ENCODE measurements at places on chromosomes 1 and 21.

- DNase-seq, result no peak
Measured at GRCh38 chr1:183375381-183375780, 42.8 kb downstream of the NMNAT2 start.

GRCh38 chr1:166379447-166379846 is 212.6 kb upstream of the FAM78B start:
- DNase-seq, result peak; percentile 19

DNA sequence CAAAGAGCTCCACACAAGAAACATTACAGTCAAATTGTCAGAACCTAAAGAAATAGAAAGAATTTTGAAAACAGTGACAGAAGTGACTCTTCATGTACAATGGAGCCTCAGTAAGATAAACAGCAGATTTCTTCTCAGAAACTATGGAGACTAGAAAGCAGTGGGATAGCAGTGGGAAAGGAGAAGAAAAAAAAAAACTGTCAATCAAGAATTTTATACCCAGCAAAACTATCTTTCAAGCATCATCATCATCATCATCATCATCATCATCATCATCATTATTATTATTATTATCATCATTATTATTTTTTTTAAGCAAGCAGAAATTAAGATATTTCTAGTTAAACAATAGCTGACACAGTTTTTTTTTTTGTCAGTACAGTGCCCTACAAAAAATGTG is 24.2 kb downstream of the CEP170 start:
- DNase-seq, result no peak

DNA sequence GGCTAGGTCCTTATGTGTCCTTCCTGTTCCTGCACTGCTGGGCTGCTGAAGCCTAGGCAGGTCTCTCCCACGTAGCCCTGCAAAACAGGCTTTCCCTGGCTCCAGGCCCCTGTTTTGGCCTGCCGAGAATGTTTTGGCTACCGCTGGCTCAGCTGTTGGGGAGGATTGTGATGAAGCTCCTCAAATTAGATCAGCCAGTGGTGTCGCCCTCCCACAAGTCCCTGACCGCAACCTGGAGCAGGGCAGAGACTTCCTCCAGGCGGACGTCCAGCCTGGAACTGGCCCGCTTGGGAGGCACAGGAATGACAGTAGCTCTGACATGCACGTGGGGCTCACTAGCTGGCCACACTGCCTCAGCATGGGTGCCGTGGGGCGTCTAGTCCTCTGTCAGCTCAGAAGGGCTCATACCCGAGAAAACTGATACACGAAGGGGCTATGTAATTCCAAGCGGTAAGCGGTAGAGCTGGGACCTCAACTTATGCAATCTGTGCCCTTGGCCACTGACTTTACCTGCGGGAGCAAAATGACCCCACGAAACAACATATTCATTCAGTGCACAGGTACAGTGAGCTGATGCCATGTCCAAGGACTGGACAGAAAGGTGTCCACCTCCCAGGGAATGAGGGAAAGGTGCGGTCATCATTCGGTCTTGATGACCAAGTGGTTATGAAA is 26.6 kb downstream of the DHRS3 start:
- DNase-seq, result no peak

DNA sequence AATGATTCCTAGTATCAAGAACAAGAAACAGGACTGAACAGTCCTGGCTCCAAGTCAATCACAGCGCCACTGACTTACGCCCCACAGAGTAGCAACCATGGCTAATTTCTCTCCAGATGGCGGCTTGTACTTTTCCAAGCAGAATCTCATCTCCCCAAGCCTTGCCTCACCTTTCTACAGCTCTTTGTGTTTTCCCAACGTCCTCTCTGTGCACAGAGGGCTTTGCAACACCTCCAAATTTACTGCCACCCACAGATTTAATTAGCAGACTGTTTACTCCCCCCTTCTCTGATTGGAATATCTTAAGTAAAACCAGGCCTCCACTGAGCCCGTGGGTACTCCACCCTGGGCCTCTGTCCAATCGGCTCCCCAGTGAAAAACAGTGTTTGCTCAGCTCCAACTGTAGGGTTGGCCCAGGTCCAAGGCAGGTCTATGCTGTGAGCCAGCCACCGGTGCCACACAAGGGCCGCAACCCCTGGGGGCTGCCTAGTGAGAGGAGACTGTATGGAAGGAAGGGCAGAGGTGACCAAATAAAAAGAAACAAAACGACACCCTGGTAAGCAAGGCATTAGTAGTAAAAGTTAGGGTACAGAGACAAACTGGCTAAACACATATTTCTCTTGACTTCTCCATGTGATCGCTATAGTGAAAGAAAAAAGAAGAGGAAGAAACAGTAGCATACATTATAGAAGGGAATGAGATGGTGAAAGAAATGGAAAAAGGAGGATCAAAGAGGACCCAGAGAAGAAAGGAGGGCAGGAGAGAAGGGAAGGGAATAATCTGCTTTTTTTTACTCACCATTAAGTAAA is 128.4 kb upstream of the SOD1 start:
- no peak for DNase-seq

DNA sequence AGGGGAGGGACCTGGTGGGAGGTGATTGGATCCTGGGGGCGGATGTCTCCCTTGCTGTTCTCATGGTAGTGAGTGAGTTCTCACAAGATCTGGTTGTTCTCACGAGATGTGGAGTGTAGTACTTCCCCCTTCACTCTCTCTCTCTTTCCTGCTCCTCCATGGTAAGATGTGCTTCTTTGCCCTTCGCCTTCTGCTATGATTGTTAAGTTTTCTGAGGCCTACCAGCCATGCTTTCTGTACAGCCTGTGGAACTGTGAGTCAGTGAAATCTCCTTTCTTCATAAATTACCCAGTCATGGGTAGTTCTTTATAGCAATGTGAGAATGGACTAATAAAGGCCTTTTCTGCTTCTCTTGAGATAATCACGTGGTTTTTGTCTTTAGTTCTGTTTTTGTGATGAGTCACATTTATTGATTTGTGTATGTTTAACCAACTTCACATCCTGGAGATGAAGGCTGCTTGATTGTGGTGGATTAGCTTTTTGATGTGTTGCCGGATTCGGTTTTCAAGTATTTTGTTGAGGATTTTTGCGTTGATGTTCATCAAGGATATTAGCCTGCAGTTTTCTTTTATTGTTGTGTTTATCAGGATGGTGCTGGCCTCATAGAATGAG is 45.5 kb downstream of the RABGAP1L start:
- DNase-seq, result no peak

DNA sequence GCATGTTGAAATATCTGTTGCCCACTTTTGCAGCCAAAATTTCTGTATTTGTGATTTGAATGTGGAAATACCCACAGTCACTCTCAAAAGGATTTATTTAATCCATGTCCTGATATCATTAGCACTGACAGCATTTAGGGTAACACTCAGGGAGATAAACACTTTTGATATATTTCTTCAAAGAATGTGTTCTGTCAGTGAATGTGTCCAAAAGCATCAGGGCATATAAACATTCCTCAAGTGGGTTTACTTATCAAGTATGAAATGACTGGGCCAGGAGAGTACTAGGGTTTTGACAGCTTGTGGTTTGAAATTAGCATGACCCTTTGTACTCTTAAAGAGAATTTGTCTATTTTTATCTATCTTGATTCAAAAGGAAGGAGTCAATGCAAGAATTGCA is 1302.1 kb upstream of the ADGRL2 start:
- DNase-seq, result no peak

DNA sequence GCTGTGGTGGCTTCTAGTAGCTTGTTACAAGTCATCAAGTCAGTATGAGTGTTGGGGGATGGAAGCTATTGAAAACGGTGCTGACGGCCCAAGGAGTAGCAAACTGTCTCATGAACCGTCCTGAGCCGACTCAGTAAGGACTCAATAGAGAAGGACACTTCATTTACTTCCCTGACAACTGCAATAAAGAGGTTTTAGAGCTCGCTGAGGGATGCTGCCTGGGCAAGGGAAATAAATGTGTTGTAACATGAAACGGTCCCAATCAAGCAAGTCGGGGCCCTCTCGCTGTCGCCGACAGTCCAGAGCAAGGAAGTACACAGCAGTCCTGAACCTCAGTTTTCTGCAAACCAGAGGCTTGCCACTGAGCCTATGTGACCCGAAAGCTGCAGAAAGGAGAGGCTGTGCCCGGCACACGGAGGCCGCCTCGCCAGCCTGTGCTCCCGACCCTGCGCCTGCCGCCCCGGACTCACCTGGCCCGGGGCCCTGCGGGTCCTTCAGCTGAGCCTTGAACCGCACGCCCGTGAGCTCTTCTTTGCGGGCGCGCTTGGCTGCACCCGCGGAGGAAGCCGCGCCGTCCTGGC is 423 bp downstream of the URB1 start:
- DNase-seq, result no peak

GRCh38 chr1:66495495-66495894 is 38.5 kb upstream of the SGIP1 start:
- no peak for DNase-seq

DNA sequence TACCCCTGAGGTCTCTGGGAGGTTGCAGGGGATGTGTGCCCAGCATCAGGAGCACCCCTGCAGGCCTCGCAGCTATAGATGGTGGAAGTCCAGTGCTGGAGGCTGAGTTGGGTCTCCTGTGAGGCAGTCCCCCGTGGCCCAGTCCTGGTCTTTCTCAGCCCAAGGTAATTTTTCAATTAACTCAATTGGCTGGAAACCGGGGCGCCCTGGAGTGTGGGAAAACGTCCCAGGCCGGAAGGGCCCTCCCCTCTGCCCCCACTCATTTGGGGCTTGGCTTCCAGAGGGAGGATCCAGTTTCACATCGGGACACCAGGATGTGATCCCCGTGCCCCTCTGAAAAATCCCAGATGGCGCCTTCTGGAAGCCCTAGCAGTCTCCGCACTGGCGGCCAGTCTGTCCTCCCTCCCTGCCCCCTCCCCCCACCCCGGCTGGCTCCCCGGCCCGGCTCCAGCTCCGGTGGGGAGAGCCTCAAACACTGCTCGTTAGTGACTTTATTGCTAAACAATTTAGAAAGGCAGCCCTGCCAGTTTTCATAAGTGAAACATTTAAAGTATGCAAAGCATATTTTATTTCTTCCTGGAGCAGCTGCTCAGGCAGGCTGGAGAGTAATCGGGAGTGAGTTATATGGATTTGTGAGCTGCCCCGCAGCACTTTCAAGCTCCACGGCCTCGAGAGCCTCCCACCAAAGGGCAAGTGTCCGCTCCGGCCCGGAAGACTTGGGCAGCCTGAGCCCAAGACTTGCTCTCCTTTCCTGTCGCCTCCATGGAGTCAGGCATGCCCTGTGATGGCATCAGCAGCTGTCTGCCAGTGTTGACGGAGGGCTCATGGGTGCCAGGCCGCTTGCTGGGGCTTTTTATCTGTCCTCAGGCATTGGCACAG is 208.2 kb upstream of the TMEM51 start:
- DNase-seq, result peak; percentile 59

GRCh38 chr1:162710345-162710744 is 78.1 kb downstream of the DDR2 start:
- no peak for DNase-seq

DNA sequence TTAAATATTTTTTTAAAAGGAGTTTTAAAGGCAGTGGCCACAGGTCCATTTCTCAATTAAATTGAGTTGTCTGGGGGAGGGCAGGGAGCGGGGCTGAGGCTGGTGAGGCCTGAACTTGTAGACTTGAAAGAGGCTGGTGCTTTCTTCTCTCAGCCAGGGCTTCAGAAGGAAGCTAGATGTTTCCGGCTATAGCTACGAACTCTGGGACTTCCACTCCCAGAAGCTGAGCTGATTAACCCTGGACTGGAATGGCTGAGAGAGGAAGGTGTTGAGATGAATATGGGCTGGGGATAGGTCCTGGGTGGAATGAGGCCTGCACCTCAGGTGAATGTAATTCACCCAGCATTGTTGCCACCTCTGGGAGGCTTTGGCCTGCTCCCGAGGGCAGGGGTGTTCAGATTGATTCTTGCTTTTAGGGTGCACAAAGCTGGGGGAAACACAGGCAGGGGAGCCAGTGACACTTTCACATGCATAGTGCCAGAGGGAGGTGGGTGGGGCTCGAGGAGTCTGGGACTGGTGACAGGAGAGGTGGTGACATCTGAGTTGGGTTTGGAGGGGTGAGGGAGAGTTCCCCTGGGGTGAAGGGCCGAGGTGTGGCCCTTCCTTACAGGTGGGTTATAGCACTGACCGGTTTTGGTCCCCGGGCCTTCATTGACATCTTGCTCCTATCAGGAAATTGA is 18.2 kb downstream of the LDLRAP1 start:
- DNase-seq, result no peak

GRCh38 chr1:27360159-27361043 is 6.4 kb downstream of the MAP3K6 start:
- no peak for DNase-seq

- DNase-seq, result no peak
Measured at GRCh38 chr21:29208682-29209059, 78.2 kb downstream of the MAP3K7CL start.

DNA sequence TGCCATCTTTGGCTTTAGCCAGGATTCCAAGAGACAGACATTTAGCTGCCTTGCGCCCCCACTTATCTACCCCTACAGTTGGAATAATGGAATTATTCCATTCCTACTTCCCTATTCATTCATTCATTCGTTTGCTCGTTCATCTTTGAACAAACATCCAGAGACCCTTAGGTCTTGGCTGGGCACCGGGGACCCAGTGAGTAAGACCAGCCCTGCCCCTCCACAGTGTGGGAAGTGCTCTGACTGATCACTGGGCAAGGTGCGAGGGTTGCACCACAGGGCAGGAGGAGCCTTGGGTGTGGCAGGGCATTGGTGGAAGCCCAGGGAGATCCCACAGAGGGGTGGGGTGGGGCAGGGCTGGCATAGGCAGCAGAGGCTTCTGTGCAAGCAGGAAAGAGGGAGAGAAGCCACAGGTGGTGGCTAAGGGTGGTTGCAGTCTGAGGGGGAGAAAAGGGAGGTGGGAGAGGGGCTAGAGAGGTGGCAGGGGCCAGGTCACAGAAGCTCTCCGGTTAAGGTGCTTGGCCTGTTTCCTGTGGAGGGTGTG is 35.0 kb upstream of the TMEM61 start:
- DNase-seq, result no peak

DNA sequence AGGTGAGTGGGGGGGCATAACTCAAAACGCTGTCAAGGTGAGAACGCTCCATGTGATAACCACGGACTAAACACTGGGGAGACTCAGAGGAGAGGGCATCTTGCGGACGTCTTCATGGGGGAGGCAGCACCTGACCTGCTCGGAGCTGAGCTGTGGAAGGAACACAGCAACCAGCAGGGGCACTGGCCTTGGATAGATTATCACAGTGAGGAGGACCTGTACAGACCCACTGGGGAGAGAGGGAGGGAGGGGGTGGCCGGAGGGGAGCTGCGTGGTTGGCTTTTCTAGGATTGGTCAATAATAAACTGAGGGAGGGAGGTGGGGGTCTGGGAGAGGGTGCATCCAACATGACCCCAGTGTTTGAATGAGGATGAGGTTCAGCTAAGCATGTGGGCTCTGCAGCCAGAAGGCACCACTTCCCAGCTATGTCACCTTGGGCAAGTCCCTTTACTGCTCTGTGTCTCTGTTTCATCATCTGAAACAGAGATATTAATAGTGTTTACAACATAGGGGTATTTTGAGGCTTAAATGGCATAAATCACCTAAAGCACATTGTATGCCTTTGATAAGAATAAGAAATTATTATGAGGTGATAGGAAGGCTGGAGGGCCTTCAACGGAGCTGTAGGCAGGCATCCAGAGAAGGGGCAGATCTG is 123.3 kb downstream of the GRIK3 start:
- DNase-seq, result no peak

GRCh38 chr1:85268801-85269585 is 7.4 kb downstream of the BCL10 start:
- no peak for DNase-seq

Measured in posterior cingulate gyrus (tissue), 11 donors.